Central memory CD4-positive, alpha-beta T cell (primary cell): ENCODE measurements at places on chromosomes 7 and 10.

DNA sequence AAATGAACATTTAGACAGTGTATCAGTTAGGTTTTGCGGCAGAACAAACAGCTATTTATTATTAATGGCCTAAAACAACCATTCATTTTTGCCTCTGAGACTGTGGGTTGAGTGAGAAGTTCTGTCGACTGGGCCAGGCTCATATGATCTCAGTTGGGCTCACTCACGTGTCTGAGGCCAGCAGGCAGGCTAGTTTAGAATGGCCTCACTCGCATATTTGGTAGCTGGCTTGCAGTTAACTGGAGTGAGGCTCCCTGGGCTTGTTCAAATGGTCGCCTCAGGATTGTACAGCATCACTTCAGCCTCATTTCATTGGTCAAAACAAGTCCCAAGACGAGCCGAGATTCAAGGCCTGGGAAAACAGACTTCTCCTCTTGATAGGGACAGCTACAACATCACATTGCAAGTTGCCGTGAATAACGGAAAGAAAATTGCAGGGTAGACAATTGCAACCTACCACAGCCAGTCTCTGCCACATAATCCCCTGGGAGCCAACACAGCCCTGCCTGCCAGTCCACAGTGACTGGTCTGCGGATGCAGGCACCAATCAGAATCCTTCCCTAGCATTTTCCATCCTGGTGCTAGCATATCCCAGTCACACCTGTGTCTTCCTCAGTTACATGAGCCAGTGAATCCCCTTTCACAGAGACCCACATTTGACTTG is 23.1 kb upstream of the PPIF start:
- no peak for DNase-seq

DNA sequence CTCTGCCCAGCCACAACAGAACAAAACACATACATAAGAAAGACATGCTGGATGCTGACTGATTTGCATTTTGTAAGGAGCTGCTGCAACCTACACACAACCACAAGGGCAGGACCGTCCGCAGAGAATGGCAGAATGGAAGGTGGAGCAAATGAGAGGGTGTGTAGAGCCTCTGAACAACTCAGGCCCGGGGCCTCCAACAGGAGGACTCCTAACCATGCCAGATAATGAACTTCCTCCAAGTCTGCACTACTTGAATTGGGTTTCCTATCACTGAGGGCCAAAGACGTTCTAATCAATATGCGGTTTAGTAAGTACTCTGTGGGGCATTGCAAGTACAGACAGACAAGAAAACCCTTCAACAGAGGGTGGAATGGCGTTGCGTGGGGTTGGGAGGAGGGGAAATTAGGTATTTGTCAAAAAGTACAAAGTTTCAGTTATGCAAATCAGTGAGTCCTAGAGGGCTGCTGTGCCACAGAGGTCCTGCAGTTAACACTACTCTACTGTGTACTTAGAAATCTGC is 14.6 kb downstream of the VOPP1 start:
- no peak for DNase-seq

DNA sequence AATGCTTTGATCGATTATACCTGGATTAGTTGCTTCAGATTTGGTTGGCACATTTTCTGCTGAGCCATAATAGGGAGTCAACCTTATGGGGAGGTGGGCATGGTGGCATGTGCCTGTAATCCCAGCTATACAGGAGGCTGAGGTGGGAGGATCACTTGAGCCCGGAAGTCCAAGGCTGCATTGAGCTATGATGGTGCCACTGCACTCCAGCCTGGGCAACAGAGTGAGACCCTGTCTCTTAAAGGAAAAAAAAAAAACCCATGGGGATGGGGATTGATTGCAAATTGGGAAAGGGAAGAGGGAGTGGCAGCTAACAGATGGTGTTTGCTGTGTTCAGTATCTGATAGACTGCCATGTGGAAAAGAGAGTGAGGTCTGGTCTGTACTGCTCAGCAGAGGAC is 11.1 kb downstream of the STK17A start:
- no peak for DNase-seq

GRCh38 chr10:3290550-3290949 is 118.0 kb upstream of the PITRM1 start:
- DNase-seq = no peak

- DNase-seq = no peak
Measured at GRCh38 chr7:87364246-87364645, 18.8 kb downstream of the CROT start.

GRCh38 chr7:51059504-51060142 is 257.0 kb downstream of the COBL start:
- no peak for DNase-seq

DNA sequence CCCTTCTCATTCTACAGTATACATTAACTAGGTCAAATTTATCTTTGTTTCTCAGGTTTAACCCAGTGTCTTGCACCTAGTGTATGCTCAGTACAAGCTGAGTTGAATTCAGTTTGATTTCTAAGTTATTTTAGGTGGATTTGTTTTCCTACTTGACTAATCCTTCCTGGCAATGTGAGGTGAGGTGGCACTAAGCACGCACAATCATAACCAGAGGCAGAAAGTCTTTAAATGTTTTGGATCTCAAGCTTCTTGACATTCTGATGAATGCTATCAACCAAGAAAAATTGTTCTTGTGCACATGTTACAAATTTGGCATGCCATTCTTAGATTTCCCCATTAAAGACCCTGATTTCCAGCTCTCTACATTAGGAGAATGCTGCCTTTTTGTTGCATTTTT is 3.2 kb downstream of the BZW2 start:
- no peak for DNase-seq

GRCh38 chr10:131788386-131788785 is 112.4 kb upstream of the PPP2R2D start:
- no peak for DNase-seq

DNA sequence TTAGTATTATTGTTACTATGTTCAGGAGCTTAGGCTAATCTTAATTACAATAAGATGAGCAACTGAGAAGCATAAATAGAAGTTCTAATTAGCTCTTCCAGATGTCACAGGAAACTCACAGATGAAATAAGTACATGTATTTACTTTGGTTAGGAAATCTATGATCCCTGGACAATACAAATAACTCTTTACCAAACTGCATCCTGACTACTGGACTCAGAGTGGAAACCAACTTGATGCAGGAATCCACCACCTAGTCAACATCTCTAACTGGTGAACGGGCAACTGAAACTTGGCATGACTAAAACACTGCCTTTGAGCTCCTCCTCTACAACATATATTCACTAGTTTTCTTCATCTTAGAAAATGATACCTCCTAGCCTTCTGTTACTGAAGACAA is 193.2 kb downstream of the AGMO start:
- no peak for DNase-seq

DNA sequence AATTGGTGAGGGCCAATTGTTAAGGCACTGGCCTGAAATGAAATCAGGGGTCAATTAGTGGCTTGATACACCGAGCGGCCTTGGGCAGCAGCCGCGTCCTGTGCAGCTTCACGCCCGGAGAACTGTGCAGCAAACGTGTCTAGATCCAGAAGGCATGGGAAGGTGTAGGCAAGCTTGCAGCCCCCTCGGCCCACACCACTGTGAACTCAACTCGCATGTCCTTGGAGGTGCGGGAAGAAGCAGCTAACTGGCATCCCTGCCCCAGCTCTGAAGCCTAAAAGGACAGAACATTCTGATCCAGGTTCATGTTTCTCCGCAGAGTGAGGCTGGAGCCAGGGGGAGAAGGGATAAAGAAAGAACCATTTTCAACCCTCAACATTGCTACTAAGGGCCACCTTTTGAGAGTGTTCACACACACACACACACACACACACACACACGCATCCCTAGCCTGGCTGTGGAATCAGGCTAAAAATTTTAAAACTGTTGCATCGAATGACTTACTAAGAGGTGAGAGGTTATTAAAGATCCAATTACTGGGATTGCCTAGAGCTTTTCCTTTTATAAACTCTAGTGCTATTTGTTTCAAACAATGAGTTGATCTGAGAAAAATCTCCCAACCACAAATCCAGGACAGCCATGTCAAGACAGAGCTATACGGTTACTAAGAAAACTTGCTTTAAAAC is 104.0 kb downstream of the PARP12 start:
- DNase-seq = no peak

DNA sequence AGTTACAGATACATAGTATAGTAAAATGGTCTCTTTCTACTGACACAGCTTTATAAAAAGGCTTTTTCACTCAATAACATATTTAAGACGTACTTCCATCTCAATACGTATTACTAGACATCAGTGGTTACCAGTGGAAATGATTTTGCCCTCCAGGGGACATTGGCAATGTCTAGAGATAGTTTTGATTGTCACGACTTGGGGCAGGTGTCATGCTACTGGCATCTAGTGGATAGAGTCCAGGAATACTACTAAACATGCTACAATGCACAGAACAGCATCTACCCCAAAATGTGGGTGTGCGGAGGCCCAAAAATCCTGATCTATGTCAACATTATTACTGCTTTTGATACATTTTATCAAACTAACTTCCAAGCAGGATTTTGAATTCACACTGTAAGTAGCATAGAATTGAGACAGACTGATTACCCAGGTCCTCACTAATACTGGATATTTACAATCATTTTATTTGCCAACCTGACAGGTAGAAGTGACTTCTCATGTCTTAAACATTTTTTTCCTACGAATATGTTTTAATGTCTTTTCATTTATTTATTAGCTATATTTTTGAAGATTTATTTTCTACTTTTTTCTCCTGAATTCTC is 53.8 kb downstream of the HGF start:
- DNase-seq = no peak

- DNase-seq = no peak
Measured at GRCh38 chr10:86439544-86439943, 72.9 kb upstream of the GRID1 start.

DNA sequence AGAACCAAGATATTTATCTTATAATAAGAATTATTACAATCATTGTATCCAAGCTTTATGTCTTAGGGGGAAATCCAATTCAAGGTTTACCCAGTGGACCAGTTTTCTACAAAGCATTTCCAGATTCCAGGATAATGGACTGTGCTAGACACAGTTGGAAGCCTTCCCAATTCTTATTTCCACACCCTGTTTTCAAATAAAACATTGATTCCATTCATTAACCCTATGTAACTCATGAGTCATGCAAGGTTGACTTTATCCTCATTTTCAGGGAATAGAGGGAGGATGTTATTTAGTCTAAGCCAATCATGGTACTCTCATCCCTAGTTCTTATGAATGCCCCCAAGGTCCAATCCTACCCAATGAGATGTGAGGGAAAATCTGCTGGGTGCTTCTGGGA is 145.7 kb downstream of the RNLS start:
- no peak for DNase-seq

GRCh38 chr10:122514045-122514840 is 46.3 kb upstream of the DMBT1 start:
- DNase-seq = no peak

- DNase-seq = no peak
Measured at GRCh38 chr7:519484-520390, at the start of gene PDGFA. TSS of gene PDGFA (minus strand) at chr7:519846. CDS start at chr7:519001, 845 bp downstream.

GRCh38 chr7:132508724-132509353 is 67.4 kb downstream of the PLXNA4 start:
- DNase-seq = no peak

DNA sequence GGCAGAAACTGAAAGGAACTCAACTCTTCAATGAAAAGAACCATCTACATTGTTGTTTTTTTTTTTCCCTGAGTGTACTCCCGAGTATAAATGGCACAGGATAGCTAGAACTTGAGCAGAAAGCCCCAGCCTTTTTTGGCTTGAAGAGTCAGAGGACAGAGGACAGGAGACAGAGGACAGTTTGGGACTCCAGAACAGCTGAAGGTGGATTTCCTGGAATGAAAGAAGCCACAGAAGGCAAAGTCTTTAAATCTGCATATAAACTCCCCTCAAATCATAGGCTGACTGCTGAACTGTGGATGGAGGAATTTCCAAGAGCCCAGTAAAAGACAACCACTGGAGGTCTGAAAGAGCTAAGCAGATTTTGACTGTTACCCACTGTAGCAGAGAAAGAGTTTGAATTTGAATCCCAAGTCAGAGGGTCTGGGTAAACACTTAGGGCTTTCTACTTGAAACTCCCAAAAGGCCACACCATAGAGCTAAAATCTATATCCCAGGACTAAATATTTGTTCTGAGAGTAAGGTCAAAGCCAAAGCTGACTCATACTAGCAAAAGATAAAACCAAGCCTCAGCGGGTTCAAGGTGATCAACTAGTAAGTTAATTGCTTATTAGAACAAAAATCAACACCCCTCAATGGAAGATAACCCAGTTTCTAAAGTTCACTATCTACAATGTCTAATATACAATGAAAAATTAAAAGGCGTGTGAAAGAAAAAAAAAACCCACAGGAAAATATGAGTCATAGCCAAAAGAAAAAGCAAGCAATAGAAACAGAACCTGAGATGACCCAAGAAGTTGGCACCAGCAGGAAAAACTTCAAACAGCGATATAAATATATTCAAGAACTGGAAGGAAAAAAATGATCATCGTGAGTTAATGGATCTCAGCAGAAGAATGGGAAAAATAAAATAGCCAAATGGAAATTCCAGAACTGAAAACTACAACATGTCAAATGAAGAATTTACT is 1.8 kb upstream of the OPN1SW start:
- DNase-seq = no peak

DNA sequence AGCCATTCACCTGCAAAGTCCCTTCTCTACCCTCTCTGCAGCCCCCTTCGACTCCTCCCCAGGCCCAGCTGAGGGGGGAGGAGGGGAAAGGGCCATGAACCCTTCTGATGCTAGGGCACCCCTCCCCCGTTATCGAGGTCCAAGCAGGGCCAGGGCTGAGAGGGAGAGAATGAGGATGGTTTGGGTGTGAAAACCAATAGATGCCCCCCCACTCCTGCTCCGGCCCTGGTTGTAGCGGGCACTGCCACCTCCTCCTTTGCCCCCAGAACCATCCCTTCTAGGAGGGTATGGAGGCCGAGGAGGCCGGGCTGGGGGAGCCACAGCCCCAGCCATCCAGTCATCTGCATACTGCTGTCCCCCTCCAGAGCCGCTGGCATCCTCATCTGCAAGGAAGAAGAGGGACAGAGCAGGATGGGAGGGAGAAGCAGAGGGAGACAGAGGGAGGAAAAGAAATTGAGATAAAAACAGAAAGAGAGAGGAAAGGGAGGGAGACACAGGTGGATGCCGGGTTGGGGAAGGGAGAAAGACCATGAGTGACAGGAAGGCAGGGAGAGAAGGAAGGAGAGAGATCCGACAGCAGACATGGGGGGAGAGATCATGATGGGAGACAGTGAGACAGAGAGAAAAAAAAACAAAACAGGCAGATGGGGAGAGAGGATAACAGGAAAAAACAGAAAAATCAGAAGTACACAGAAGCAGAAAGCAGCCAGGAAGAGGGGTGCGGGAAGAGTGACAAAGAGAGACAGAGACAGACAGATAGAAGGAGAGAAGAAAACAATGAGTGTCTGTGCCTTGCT is 1.9 kb upstream of the GAL3ST4 start:
- DNase-seq = no peak

DNA sequence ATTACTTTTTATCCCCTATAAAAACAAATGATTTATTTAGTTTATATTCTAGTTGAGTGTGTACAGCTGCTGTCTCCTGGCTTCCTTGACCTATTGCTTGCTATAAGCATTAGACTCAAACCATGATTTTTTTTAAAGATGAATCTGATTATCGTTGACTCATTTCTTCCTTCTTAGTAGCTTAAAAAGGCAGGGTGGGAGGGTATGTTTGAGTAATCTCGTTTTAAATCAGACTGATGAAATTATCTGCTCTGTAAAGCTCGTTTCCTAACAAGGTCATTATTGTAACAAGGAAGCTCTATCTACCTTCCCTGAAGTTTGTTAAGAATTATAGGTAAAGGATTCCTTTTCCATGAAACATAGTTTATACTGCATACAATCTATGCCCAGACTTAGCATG is 276.3 kb upstream of the KCND2 start:
- DNase-seq = no peak

- DNase-seq = no peak
Measured at GRCh38 chr10:44036425-44036824, 348.5 kb downstream of the CXCL12 start.

- no peak for DNase-seq
Measured at GRCh38 chr10:85784792-85785191, 581.8 kb downstream of the GRID1 start.
